ENCODE measurements at places on chromosomes 2 and 18. TPM values are rescaled to one million over a fixed set of nuclear protein-coding genes. Genes with fewer than 3 reads are reported as not detected.

Gene RESP18
- not detected for total RNA-seq

Gene TMEM200C
- total RNA-seq: 3.9 TPM

Gene TSPYL6
- total RNA-seq: not detected

Gene RMDN2
- total RNA-seq: 6.6 TPM

Gene AKAIN1
- total RNA-seq: not detected

GRCh38 chr2:54306556-54306955, 50.5 kb upstream of the TSPYL6 start:
- no peak for DNase-seq

- DNase-seq: no peak
Observed at GRCh38 chr18:77164763-77165485, 32.3 kb upstream of the MBP start.

DNA sequence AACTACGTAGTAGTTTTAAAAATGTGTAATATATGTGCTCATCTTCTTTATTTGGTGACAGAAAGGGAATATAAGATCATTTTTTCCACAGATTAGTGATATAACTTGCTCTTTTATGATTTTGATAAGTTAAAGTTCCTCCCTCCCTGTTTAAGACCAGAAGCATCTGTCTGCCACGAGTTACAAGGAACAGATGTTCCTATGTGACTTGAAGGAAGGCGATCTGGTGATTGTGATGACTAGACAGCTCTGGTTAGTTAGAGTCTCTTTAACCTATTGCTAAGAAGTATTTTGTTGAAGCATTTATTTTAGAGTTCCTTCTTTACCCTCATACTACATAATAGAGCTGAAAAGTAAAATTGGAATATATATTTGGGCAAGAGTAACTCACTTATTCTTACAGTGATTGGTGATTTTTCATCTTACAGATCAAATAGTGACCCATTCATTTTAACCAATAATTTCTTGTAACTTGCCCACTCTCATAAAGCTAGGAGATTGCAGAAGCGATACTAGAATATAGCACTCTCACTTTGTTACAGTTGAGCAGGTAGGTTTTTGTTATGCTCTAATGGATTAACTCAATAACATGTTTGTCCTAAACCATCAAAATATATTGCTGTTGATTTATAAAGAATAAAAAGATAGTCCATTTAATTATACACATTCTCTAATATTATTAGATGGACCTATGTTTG, 218.7 kb downstream of the SLC4A10 start:
- DNase-seq: no peak

DNA sequence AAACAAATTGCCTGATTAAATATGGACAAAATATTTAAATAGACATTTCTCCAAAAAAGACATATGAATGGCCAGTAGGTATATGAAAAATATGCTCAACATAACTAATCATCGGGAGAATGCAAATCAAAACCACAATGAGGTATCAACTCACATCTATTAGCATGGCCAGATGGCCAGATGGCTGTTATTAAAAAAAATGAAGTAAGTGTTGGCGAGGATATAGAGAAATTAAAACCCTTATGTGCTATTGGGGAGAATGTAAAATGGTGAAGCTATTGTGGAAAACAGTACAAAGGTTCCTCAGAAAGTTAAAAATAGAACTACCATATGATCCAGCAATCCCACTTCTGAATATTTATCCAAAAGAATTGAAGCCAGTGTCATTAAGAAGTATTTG, 272.3 kb upstream of the ZNF804A start:
- no peak for DNase-seq
